ENCODE measurements at places on chromosomes 2 and 18. TPM values are rescaled to one million over a fixed set of nuclear protein-coding genes. Genes with fewer than 3 reads are reported as not detected.

The DUSP11 gene
- total RNA-seq: 31.1 TPM

The GAD1 gene
- total RNA-seq: 0.31 TPM

- DNase-seq: no peak
Observed at GRCh38 chr2:43199492-43200488, 26.6 kb downstream of the ZFP36L2 start.

DNA sequence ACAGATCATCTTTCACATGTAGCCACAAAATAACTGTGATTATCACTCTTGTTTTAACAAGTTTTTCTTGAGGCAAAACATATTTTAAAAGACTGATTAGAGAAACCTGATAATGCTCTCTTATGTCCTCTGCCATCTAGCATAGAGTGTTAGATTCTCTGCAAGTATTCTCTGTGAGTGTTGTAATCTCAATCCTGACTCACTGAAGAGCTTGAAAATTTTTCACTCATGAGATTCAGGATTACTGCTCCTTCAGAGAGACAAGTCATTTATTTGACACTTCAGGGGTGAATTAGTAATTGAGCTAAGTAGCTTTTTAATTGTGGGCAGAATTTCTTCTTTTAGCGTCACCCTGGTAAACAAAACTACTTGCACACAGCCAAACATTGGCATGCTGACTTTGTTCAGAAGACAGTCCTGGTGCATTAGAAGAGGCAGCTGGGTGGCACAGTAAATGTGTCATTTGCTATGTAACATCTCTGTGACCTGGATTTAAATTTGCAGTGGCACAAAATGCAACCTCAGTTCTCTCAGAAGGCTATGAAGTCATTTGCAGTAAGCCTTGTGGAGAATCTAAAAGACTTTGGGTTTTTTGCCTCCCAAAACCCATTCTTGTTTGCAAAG, 172.9 kb downstream of the LRP1B start:
- no peak for DNase-seq
